ENCODE measurements at places on chromosomes 1 and 21.

GRCh38 chr1:160112357-160112756 lies 3.2 kb upstream of the ATP1A2 start:
- no peak for DNase-seq

DNA sequence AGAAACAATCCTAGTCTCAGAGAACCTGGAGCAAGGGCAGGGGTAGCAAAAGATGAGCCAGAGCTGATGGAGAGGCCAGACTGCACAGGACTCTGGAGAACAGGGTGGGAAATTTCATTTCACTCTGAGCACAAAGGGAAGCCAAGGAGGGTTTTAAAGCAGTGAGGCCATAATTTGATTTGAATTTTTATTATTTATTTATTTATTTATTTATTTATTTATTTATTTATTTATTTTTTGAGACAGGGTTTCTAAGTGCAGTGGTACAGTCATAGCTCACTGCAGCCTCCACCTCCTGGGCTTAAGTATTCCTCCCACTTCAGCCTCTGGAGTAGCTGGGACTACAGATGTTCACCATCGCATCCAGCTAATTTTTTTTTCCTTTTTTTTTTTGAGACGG lies 45.1 kb downstream of the MT1HL1 start:
- DNase-seq, result no peak

DNA sequence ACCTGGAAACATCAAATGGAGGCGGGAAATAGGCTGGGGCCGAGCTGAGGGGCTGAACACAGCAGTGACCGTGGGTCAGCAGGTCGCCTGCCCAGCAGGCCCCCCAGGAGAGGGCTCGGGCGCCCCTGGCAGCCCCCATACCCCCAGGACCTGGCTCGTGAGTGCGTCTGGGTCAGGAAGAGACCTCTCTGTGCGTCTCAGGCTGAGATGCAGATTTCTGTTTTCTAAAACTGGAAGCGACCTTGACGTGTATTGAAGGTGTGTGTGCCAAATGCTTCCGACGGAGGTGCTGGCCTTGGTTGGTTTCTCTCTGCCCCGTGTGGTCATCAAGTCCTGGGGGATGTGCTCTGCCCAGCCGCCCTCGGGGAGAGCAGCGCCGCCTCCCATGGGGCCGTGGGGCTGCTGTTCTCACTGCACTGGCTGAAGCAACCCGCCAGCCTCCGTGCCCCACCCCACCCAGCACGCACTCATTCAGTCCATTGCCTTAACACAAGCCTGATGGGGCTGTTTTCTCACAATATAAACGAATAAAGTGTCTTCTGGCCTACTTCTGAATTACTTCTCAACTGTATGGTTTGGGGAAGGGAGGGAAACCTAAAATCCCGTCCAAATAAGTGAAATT lies 7.4 kb downstream of the PEX10 start:
- no peak for DNase-seq

DNA sequence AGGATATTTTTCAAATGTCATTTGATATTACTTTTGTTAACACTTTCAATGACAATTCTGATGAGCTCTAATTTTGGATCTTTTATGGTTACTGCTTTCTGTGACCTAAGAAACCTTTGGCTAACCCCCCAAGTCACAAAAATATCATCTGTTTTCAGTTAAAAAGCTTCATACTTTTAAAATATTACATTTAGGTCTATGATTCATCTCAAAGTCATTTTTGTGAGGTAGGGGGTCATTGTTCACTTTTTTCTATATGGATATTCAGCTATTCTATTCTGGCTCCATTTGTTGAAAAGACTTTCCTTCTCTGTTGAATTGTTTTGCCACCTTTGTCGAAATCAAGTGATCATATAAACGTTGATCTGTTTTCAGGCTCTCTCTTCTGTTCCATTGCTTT lies 44.8 kb downstream of the UCHL5 start:
- DNase-seq, result no peak

- DNase-seq, result no peak
Observed at GRCh38 chr1:53545663-53546408, 86.6 kb downstream of the DMRTB1 start.

DNA sequence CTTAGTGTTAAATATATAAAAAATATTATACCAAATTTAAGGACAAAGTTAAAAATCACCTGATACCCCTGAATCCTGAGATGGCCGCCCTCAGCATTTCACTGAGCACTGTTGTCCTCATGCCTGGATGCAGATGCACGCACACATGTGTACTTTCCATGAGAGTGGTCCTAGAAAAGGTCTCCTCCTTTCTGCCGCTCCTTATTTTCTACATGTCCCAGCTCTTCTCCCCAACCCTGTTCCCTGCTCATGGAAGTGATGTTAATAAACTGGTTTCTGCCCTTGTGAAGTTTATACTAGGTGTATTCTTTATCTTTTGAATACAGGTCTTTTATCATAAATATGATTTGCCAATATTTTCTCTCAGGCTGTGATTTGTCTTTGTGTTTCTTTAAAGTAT lies 32.9 kb downstream of the DIP2A start:
- DNase-seq, result no peak

DNA sequence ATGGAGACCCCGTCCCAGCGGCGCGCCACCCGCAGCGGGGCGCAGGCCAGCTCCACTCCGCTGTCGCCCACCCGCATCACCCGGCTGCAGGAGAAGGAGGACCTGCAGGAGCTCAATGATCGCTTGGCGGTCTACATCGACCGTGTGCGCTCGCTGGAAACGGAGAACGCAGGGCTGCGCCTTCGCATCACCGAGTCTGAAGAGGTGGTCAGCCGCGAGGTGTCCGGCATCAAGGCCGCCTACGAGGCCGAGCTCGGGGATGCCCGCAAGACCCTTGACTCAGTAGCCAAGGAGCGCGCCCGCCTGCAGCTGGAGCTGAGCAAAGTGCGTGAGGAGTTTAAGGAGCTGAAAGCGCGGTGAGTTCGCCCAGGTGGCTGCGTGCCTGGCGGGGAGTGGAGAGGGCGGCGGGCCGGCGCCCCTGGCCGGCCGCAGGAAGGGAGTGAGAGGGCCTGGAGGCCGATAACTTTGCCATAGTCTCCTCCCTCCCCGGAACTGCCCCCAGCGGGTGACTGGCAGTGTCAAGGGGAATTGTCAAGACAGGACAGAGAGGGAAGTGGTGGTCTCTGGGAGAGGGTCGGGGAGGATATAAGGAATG lies 505 bp downstream of the LMNA start:
- peak; percentile 51 for DNase-seq

- DNase-seq, result no peak
Observed at GRCh38 chr1:95126366-95126765, 9.2 kb downstream of the TLCD4 start.

- no peak for DNase-seq
Observed at GRCh38 chr1:181349512-181349911, 133.8 kb upstream of the CACNA1E start.

GRCh38 chr1:151837197-151837596 lies 2.4 kb downstream of the C2CD4D start:
- DNase-seq, result no peak

DNA sequence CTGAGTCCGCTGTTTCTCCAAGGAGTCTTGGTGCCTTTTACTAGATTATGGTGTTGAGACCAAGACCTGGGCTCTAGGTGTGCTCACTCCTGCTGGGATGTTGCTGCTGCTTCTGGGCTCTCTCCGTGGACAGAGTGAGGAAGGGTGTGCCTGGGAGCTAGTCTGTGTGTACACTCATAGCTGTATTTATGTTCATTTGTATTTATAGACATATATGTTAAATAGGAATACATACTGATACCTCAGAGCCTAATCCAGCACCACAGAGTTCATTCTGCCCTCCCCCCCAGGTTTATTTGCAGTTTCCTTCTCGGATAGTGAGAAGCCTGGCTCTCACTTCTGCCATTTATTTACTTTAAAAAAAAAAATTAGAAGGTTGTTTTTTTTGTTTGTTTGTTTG lies 12.6 kb downstream of the PCNT start:
- no peak for DNase-seq

GRCh38 chr1:230057100-230057499 lies 9.9 kb upstream of the GALNT2 start:
- DNase-seq, result no peak

DNA sequence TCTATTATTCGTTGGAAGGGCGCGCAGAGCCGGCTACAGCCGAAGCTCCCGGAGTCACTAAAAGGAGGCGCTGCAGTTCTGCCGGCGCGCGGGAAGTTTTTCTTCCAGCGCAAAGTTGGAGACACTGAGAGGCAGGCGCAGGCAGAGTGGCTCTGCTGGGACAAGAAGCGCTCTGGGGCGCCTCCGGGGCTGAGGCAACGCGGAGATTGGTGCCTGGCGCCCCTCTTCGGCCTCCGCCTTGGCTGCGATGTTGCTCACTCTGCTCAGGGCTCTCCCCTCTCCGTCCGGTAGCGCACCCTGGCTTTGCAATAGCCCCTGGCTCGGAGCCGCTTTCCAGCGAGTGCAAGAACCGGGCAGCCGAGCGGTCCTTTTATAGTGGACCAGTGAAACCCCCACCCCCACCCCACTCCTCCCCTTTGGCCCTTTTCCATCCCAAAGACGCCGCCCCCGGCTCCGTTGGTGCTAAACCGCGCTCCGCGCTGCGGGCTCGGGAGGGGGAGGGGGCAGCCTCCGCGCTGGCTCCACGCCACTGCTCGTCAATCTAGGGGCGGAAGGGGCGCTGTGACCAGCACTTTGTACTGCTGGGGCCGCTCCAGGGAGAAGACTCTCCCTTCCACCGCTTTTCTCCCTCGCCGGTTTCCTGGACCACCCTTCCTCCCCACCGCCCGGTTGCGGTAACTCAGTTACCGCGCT lies at the start of gene ADAMTS1:
Gene ADAMTS1 (minus strand): TSS at position 344 of the 693 bp plus-strand sequence. CDS start 455 bp downstream, outside the sequence.
- DNase-seq, result no peak

GRCh38 chr1:151862604-151863003 lies 9.1 kb upstream of the THEM5 start:
- no peak for DNase-seq

DNA sequence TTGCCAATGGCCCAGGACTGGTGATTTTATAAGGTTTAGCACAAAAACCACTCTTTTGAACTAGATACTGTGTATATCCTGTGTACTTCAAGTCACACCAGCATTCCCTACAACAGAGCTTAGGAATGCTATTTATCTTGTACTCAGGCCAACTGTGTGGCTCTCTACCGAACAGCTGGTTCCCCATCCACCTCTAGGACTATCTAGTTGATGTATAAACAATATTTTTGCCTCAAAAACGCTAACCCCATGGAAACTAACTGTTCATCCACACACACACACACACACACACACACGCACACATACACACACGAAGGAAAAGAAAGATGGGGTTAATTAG lies 28.7 kb upstream of the SLC45A3 start:
- DNase-seq, result no peak

DNA sequence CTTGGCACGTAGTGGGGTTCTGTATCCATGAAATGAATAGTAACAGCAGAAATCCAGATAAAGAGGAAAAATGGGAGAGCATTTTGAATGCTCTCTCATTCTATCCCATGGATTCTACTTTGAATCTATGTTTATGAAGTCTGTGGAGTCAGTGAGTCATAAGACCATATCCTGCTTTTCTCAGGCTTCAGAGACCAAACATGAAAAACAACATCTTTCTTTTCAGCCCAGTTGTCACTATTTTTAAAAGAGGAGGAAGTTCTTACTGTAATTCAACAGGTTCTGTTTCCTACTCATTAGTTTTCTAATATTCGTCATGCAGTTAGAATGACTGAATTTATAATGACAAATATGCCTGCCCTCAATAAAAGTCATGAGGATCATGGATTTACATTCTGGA lies 39.4 kb upstream of the CD55 start:
- no peak for DNase-seq

- DNase-seq, result no peak
Observed at GRCh38 chr1:1397839-1398523, 1.2 kb downstream of the CCNL2 start.

Measured in NCI-H2081 (cell line).